ENCODE measurements at places on chromosomes 5 and 9.

GRCh38 chr9:33447799-33448553 lies 583 bp upstream of the AQP3 start:
- DNase-seq: no peak

- DNase-seq: no peak
These were observed 186.8 kb downstream of the HCN1 start for GRCh38 chr5:45509371-45509770.

- no peak for DNase-seq
These were observed 498.8 kb upstream of the TNC start for GRCh38 chr9:115616666-115617239.

DNA sequence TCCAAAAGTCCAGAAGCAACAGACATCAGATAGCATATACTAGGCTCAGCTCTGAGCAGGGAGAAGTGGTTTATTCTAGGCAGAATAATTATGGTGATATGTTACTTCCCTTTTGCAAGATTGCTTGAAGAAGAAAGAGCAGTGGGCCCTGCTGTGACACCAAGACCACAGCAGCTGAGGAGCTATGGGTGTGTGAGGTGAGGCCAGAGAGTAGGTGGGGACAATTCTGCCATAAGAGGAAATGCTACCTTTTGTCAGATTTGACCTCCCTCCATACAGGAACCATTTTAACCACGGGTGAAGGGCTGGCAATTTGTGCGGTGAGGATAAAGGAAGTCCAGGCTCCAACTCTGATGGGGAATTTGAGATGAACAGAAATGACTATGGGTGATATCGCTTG lies 51.3 kb downstream of the TNFSF15 start:
- no peak for DNase-seq

DNA sequence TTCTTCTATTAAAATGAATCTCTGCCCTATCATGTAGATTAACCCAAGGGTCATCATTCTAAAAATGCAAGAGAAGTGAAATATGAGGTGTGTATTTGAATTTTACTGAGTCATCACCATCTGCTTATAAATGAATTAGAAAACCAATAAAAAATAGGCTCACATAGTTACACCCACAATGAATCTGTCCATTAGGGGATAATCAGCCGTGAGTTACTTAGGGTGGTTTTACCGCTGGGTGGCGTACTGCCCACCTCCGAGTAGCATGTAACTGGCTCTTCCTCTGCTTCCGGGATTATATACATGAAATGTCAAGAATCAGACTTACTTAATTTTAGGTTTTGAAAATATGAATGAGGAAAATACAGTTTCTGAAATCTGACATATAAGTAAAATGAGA lies 332.9 kb upstream of the CCNG1 start:
- DNase-seq: no peak

DNA sequence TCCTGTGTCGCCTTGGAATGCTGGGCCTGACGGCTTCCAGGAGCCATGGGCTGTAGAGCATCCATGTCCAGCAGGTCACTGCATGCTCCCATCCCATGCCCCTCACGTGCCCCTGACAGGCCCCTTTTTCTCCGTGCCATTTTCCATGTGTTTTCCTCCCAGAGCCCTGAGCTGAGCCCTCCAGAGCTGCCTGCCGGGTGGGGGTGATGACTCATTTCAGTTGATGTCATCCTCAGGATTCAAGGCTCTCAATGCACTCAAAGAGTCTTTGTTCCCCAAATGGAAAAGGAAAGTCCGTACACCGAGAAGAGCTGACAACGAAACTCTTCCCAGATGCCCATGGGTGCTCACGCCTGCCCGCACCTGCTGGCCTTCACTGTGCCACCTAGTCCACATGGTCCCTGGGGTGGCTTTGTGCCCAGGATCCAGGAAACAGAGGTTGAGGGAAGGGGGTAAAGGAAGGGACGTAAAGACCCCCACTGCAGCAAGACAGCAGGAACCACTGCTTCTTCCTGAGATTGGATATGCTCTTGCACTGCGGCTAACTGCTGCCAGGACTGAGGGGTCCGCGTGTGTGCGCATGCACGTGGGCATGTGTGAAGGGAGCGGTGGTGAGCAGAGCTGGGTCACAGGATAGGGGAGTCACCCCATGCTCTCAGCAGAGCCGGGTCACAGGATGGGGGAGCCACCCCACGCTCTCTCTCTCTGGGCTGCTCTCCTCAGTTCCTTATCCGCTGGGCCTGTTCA lies 27.6 kb downstream of the COL15A1 start:
- DNase-seq: no peak

DNA sequence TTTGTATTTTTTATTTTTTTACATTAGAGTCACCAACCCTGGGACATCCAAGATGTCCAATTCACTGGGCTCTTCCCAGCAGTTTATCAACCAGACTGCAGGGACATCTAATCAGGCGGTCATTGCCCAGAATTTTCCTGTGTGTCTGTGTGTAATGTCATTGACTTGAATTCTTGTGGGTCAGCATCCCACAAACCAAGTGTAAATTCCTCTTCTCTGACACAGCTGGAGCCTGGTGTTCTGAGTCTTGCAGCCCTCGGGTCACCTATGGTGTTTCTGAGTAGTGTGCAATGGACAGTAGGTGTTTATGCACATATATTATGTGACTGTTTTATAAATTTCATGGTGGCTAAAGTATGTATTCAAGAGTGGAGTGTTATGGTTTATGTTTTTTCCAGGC lies 815.7 kb downstream of the SEMA5A start:
- no peak for DNase-seq

- DNase-seq: no peak
These were observed 302.5 kb downstream of the MLLT3 start for GRCh38 chr9:20319641-20320337.

- DNase-seq: no peak
These were observed 20.2 kb downstream of the SIL1 start for GRCh38 chr5:139177809-139178588.

DNA sequence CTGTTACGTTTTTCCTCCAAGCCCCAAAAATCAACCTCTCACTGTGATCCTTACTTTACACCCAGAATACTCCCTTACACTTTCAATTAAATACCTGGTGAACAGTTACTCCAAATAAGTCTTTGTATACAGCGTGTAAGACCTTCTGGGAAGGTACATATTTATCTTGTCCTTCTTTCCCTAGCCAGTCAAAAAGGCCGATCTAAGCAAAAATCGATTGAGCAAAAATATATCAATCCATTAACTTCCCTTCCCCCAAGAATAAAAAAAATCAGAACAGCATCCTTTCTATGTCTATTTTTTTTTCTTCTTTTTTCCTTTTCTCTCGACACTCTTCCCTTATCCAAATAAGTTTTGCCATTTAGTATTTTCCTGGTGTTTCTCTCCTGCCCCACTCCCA lies 71.3 kb downstream of the ABHD17B start:
- DNase-seq: no peak

- DNase-seq: no peak
These were observed 5.3 kb upstream of the RXRA start for GRCh38 chr9:134320868-134321471.

- no peak for DNase-seq
These were observed 579 bp downstream of the SLC12A7 start for GRCh38 chr5:1111241-1111726.

- no peak for DNase-seq
These were observed 63.3 kb upstream of the FCN1 start for GRCh38 chr9:134980991-134981390.

DNA sequence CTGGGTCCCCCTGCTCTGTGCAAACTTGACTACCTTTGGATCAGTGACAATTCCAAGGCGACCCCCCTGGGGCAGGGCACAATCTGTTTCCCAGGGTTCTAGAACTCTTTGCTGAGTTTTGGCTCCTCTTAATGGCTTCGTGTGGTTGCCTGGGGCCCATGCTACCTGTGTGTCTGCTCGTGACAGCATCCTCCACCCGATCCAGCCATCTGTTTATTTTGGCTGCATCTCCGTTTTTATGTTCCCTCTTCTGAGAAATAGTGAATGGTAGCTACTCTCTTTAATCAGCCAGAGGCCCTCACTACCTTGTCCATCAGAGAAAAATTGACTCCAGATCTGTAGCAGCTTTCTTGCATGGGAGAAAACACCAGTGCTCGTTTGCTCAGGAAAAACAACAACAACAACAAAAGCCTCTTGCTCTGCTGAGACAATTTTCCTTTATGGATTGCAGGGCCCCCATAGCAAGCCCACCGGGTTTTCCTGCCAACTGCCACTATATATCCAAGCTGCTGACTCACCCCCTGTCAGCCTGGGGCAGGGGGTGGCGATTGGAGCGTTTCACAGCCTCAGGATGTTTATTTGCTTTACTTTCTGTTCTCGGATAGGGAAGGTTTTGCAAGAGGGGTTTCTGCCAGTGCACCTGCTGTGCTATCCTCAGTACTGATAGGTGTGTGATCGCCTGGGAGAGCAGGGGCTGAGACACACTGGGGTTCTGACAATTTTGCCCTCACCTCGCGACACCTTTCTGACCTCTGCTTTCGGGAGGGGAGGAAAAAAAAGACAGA lies 607.8 kb downstream of the BNC2 start:
- DNase-seq: no peak

GRCh38 chr9:121034529-121034928 lies 15.5 kb downstream of the C5 start:
- DNase-seq: no peak

DNA sequence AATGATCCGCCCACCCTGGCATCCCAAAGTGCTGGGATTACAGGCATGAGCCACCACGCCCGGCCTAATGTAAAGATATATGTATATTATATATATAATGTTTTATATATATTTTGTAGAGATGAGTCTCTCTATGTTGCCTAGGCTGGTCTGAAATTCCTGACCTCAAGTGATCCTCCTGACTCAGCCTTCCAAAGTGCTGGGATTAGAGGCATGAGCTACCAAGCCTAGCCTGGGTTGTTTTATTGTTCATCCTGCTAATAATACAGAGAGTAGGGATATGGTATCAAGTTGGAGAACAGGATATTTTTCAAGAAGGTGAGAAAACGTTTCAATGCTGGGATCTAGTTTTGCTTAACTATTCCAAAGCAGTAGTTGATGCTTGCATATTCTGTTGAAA lies 2.9 kb downstream of the SEC24A start:
- no peak for DNase-seq

GRCh38 chr9:110109333-110110092 lies 98.4 kb downstream of the C9orf152 start:
- no peak for DNase-seq

GRCh38 chr5:180090769-180091546 lies 19.4 kb upstream of the RNF130 start:
- DNase-seq: no peak

- peak; percentile 3 for DNase-seq
These were observed 55.2 kb downstream of the NMUR2 start for GRCh38 chr5:152349683-152350526.

GRCh38 chr5:138610918-138611677 lies 35.9 kb upstream of the HSPA9 start:
- no peak for DNase-seq

DNA sequence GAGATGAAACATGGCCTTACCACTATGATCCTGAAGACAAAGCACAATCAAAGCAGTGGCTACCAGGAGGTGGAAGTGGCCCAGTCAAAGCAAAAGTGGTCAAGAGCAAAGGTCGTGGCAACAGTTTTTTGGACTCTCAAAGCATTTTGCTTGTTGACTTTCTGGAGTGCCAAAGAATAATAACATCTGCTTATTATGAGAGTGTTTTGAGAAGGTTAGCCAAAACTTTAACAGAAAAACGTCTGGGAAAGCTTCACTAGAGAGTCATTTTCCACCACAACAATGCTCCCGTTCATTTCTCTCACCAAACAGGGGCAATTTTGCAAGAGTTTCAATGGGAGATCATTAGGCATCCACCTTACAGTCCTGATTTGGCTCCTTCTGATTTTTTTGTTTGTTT lies 33.6 kb upstream of the MAMDC2 start:
- DNase-seq: no peak

- no peak for DNase-seq
These were observed 487.1 kb upstream of the PIK3R1 start for GRCh38 chr5:67728326-67728890.

GRCh38 chr9:120909904-120910303 lies 16.7 kb downstream of the TRAF1 start:
- no peak for DNase-seq

DNA sequence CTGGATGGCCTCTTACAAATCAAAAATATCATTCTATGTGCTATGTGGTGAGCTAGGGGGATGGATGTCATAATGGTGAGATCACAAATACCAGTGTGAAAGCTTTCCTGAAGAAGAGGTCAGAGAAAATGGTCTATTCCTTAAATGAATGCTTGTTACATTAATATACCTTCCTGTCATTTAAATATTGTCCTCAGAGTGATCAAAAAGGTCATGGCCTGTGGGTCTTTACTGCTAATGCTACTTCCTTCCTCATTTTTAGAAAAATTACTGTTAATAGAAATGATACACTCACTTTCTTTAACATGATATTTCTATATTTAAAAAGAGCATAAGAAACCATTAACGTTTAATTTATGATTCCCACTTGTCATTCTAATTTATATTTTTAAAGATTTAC lies 9.7 kb downstream of the OMD start:
- DNase-seq: no peak

DNA sequence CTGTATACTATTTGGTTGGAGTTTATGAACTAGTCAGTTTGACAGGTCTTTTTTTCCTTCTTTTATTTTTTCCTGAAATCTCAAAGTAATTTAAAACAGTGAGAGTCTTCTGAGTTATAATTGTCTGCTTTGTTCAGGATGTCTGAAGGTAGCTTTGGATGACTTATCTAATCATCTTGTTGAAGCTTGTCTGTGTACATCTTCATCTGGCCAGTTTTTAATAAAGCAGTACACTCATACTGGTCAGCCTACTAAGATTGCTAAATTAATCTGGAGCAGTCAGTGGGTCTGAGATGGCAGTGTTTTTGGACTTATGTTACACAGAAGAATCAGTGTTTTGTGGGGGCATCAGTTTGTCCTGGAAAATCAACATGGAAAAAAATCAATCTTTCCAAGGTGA lies 482.4 kb downstream of the CDH10 start:
- DNase-seq: no peak

GRCh38 chr5:123209502-123210027 lies 120.5 kb downstream of the PRDM6 start:
- no peak for DNase-seq

DNA sequence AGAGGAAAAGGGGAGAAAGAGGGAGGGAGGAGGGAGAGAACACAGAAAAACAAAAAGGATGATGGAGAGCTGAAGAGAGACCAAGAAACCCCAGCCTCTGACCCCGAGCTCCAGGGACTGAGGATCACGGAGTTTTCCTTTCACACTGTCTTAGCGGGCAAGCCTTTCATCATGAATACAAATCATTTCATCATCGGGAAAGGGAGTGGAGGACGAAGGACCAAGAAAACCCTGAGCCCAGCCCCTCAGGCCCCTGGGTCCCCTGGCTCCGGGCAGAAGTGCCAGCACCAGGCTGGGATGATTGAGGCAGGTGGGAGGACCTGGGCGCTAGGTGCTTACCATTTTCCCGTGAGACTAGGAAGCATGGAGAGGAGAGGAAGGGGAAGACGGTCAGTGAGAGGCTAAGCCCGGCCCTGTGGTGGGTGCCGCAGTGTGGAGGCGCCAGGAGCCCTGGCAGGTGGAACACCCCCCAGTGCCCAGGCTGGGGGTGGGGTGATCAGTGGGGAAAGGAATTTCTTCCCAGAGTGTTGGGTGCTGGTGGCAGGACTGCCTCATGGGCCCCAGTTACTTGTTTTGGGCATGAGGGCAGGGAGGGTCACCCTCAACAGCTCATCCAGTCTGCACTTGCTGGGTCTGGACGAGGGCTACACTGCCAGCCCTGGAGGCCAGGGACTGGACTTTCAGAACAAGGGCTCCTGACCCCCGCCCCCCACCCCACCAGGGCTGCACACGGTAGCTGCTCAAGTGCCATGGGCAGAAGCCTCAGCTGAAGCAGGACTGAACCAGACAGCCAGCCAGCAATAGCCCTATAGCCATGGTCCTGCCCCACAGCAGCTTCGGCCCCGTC lies 49.0 kb upstream of the SARDH start:
- DNase-seq: no peak

- DNase-seq: peak; percentile 69
These were observed 6.3 kb upstream of the TTLL11 start for GRCh38 chr9:122099271-122099869.

Data from stimulated activated CD4-positive, alpha-beta T cell treated with anti-CD3 and anti-CD28 coated beads, Interleukin-12 subunit alpha, Interleukin-12 subunit beta, amount 100 ng/mL, for 48 hours (primary cell).